Colonic mucosa (tissue), 4 donors: ENCODE measurements at places on chromosomes 5 and 9. TPM values are rescaled to one million over a fixed set of nuclear protein-coding genes. Genes with fewer than 3 reads are reported as not detected.

ZNF483 gene
- 1.2 TPM for total RNA-seq

DNA sequence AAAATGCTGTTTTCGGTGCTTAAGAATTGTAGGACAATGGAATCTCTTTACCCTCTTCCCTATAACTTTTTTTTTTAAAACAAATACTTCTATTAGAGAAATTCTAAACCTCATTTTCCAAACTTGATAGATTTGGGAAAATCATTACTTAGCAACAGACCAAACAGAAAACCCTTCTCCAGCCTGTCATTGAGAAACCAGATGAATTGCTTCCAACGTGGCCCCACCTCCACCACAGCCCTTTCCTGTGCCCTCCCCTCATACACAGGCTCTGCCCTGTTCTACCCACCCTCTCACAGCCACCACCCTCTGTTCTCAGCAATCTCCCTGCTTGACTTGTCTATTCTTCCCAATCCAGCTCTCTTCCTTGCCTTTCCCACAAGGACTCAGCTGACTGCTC lies 221.2 kb downstream of the DMRT2 start:
- no peak overlapping the region for H3K27ac ChIP-seq
- H3K27me3 ChIP-seq, result no peaks in the 10 kb centered on the region
- no peak for DNase-seq
- no peaks in the 10 kb centered on the region for H3K4me1 ChIP-seq
- no peaks in the 10 kb centered on the region for H3K36me3 ChIP-seq
- no peak overlapping the region for H3K4me3 ChIP-seq

DNA sequence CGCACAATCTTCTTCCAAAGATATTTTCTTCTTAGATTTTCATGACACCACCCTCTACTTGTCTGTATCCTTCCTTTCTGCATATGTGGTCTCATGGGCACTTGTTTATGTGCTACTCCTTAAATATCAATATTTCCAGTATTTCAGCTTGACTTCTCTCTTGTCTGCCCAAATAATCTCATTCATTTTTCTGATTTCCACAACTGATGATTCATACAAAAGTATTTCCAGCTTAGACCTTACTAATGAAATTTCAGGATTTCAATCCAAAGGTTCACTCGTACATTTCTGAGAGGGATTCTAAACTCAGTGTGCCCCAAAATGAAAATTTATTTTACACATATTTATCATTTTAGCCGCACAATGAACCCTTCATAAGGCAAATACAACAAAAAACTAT lies 928.9 kb upstream of the C9orf72 start:
- no peaks in the 10 kb centered on the region for H3K36me3 ChIP-seq
- no peaks in the 10 kb centered on the region for H3K4me1 ChIP-seq
- H3K27ac ChIP-seq, result no peak overlapping the region

DNA sequence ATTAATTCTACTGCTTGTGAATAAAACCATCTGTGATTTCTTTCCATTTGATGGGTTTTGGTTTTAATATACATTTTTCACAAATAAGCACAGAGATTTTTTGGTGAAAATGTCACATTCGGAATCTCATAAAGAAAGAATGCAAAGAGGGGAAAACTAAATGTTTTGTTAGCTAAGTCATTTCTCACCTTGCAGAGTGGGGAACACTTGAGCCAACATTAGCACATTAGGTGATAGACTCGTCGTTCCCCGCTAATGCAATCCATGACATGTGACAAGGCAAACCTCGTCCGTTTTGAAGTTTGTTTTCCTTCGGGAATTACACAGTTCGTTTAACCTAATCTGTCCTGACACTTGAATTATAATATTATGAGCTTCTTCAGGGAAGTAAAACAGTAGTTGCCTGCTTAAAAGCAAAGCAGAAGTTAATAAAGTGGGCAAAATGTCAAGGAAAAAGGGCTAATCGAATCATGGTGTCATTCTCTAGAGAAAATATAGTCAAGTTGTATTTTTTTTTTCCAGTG lies 95.8 kb upstream of the LMX1B start:
- no peak for DNase-seq
- H3K4me3 ChIP-seq, result no peak overlapping the region
- no peak overlapping the region for H3K27ac ChIP-seq
- H3K36me3 ChIP-seq, result no peaks in the 10 kb centered on the region
- no peaks in the 10 kb centered on the region for H3K4me1 ChIP-seq

DNA sequence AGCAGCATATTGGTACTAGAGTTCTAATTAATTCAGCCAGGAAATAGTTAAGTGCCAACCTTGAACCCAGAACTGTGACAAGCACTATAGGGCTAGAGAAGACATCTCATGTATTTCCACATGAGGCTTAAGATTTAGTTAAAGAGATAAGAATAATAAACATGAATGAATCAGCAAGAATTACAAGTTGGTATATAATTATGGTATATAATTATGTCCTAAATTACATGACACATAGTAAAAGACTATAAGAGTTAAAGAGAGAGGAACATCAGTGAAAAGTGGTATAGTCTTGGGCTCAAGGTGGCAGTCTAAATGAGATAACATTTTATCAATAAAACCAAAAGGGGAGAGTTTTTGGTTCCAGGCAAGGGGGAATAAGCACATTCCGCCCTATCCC lies 223.1 kb upstream of the NFIL3 start:
- no peaks in the 10 kb centered on the region for H3K27me3 ChIP-seq
- H3K27ac ChIP-seq, result no peak overlapping the region
- H3K4me1 ChIP-seq, result no peaks in the 10 kb centered on the region
- no peak overlapping the region for H3K4me3 ChIP-seq

DNA sequence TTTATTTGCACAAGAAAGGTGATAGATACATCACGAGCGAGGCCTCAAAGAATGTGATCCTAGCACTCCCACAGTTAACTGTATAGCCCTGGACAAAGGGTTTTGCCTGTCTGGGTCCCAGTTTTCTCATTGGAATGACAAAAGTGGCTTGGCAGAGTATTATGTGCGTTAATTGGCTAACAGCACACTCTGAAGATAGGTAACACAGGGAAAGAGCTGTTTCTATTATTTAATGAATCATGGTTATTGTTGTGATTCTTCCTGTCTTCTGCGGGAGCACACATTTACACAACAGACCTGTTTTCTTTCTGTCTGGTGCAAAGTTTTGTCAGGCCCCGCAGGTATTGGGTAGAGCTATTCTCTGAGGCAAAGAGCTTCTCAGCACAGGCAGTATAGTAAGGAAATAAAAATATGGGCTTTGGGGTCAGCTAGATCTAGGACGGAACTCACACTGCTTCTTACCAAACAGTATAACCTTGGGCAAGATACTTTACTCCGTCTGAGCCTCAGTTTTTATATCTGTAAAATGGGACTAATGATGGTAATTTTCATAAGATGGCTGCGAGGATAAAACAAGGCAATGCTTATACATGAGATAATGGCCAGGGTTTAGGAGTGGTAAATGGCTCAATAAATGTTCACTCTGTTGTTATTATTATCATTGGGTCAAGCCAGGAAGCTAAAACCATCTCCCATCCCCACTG lies 78.9 kb downstream of the PLAC8L1 start:
- H3K27me3 ChIP-seq, result no peaks in the 10 kb centered on the region
- no peak for DNase-seq
- H3K27ac ChIP-seq, result peak overlapping the region; percentile 80
- no peak overlapping the region for H3K4me3 ChIP-seq
- H3K4me1 ChIP-seq, result peaks cover 8% of the 10 kb centered on the region
